ENCODE measurements at places on chromosomes 6 and 20.

DNA sequence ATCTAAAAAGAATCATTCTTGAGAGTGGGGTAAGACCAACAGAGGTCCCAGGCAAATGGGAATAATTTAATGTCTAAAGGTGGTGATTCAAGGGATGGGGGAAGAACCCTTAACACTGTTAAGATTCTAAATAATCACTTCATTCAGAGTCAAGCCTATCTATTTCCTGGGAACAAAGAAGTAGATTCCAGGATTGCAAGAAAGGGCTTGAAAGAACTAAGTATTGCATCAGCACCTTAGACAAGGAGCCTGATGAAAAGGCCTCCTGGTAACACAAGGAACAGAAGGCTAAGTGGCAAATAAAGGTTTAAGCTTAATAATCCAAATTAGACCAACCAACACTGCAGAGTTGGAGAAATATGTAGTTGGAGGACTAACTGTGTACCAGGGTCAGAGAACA, 620.7 kb upstream of the BTBD3 start:
- DNase-seq = no peak

GRCh38 chr20:911882-912600, 4.1 kb downstream of the ANGPT4 start:
- DNase-seq = no peak

GRCh38 chr6:1572892-1573291, 36.8 kb upstream of the FOXC1 start:
- DNase-seq = no peak

GRCh38 chr6:13733178-13733887, 21.7 kb upstream of the RANBP9 start:
- DNase-seq = peak; percentile 75

DNA sequence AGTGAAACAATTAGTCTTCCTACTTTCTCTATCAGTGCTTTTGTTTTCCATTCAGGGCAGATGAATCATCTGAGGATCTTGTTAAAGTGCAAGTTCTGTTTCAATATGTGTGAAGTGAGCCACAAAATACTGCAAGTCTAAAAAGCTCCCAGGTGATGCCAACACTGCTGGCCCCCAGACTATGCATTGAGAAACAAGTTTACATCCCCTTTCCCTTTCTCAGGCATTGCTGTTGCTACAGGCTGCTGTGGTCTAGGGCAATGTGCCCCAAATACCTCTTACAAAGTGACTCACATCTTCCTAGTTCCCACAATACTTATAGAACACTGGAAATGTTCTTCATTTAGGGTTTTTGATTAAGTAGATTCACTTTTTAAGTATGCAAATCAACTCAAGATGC, 31.8 kb downstream of the ABRACL start:
- peak; percentile 95 for DNase-seq

DNA sequence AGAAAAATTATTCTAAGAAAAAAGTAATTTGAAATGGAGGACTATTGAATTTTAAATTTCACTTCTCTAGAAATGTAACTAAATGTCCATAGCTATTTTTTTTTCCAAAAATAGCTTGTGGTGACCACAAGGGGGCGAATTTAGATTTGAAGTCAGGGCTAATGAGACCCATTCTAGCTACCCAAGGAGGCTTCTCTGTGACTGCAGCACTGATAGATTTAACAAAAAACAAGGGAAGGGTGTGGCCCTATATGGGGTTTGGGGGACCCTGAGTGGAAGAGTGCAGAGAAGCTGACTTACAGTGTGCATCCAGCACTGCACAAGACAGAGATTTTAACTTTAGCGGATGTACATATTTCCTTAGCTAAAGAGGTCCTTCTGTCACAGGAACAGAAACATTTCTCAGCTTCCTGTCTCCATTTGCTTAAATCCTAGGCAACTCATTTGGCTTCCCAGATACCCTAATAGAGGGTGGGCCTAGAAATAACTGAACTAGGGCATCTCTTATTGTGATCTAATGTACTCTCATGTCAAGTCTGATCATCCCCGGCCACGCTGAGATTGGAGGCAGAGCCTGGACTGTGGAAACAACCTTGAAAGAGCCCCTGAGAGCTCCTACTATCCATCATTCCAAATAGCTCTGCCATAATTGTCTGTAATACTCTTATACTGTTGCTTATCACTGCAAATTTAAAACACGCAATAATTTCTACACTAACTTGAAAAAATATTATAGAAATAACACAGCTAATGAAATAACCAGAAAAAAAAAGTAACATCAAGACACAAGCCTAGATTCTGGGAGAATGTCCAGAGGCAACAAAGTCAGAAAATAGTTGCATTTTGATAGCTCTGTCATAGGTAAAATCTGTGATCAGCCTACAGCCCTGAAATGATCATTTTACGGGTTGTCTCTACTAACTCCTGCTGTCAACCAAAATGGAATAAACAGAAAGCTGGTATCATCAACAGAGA, 93.6 kb downstream of the SNAP91 start:
- DNase-seq = no peak

GRCh38 chr6:134835993-134836392, 113.9 kb downstream of the ALDH8A1 start:
- no peak for DNase-seq

GRCh38 chr6:27312146-27312949, at the start of gene POM121L2:
POM121L2 (minus strand) TSS chr6:27312273; CDS start chr6:27312170, 103 bp downstream.
- no peak for DNase-seq

- no peak for DNase-seq
Observed at GRCh38 chr6:139361211-139361610, 13.2 kb downstream of the CITED2 start.

- no peak for DNase-seq
Observed at GRCh38 chr6:35064757-35065440, 76.2 kb downstream of the TCP11 start.

- DNase-seq = no peak
Observed at GRCh38 chr20:55166063-55166462, 690.7 kb downstream of the DOK5 start.

- no peak for DNase-seq
Observed at GRCh38 chr6:104473021-104473429, 386.7 kb downstream of the HACE1 start.

Data from skeletal muscle cell (primary cell).